M059J (cell line): ENCODE measurements at places on chromosomes 13 and 19. TPM values are rescaled to one million over a fixed set of nuclear protein-coding genes. Genes with fewer than 3 reads are reported as not detected.

GRCh38 chr13:109400209-109400608 lies 386.2 kb downstream of the IRS2 start:
- DNase-seq, result no peak

Gene MBD3L2
- total RNA-seq, result not detected in 2 replicates

DNA sequence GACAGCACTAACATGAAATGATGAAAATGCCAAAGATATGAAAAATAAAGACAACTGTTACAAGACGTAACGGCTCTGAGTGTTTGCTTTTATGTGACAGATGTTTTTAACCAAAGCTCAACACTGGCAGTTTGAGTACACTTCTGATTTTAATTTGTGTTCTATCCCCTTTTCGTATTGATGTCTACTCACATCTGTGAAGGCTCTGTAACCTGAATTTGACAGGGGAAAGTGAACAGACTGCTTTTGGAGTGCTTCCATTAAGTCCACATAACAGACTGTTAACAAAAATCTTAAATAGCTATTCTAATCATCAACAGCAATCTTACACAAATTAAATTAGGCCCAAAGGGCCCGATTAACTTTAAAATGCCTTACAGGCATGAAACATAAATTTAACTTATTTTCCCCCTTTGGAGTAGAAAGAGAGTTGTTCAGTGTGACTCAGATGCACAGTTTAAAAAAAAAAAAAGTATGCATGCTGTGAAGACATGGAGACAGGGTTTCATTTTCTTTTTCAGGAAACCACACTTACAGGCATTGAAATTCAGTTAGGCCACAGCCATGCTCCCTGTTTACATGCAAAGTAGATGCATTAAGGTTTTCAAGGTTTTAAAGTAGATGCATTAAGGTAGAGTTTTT lies 16.3 kb upstream of the RNASEH2B start:
- DNase-seq, result peak; percentile 50

GRCh38 chr13:34571716-34572115 lies 370.4 kb upstream of the NBEA start:
- DNase-seq, result no peak

Gene ZC3H13
- 5.2 and 8.0 TPM in 2 replicates for total RNA-seq

DNA sequence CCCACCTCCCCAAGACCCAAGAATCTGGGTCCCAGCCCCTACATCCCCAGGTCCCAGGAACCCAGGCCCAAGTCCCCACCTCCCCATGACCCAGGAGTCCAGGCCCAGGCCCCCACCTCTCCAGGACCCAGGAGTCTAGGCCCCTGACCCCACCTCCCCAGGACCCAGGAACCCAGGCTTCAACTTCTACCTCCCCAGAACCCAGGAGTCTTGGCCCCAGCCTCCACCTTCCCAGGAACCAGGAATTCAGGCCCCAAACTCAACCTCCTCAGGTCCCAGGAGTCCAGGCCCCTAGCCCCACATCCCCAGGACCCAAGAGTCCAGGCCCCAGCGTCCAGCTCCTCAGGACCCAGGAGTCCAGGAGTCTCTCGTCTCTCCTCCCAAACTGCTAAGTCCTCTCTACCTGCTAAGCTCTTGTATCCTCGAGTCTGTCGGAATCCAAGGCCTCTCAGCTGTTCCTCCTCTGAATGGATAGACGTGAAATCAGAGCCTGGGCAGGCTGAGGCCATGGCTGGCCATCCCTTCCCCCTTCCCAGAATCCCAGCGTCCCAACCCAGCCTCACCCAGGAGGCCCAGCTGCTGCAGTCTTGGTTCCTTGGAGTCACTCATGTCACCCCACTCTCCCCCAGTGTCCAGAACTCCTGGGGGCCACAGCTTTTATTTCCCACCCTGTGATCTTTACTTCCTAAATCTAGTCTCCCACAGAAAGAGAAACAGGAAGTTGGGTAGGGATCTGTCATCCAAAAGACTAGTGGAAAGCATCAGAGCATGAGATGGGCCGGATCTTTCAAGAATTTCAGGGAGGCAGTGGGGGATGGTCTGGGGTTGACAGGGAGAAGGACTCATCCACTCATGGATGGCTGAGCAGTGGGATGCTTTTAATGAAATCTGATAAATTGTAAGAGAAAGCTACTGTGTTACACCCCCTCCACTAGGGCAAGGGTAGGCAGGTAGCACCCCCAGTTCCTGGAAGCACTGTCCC lies at the start of gene CD209:
TSS of gene CD209 (minus strand) at position 632 of the 982 bp plus-strand sequence. CDS start at position 609, 23 bp downstream.
- DNase-seq, result no peak

GRCh38 chr19:18741124-18742121 lies 49.7 kb downstream of the COMP start:
- peak; percentile 30 for DNase-seq

Gene FUT6
- total RNA-seq, result not detected in 2 replicates
